ENCODE measurements at places on chromosomes 4 and X.

DNA sequence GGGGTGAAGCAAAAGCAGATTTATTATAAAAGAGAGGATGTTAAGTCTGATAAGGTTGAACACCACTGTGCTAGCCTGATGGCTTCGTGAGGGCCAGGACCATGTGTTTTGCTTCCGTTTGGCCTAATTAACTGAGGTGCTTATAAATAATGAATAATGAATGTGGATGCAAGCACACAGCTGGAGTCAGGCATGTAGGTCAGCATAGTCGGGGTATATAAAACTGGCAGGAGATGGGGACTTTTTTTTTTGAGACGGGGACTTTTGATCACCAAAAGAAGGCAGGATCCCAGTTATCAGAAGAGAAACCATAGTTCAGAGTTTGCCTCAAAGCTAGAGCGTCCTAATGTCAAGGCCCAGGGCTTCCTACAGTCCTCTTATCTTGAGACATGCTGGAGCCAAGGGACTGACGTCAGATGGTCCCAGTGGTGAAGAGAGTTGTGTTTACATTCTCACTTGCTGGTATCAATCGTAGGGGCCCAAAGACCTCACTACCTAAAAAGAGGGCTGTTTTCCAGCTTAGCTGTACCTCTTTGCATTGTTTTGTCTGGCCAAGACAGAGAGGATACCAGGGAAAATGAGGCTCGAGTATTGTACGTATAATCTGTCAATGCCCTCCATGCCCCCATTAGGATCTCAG is 50.4 kb downstream of the RTL9 start:
- no peak for DNase-seq

- DNase-seq, result no peak
Measured at GRCh38 chr4:86582410-86582809, 11.7 kb upstream of the PTPN13 start.

DNA sequence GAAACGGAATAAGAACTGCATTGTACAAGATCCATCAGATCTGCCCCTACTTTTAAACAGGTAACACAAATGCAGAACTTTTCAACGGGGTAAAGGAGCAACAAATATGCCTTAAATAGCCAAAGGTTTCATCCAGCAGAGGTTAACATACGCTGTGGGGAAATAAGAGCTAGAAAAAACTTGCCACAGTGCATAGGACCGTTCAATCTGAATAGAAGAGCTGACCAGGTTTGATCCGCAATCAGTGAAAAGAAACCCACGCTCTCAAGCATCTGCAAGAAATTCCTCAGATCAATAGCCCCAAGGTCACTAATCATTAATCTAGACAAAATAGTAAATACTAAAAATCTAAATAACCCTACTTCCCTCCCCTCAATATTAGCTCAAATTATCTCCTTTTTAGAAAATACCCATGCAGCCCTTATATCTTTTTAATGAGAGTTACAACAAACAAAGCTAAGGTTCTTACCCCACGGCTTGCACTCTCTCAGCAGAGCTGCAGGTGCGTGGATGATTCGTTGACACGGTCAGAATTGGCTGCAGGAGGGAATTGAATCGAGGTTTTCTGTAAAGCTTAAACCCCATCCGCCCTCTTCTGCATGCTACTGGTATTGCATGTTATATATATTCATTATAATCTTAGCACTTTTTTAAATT is at the start of gene TLR10:
TSS of gene TLR10 (minus strand) at position 539 of the 657 bp plus-strand sequence. CDS start 7,400 bp downstream, outside the sequence.
- DNase-seq, result peak; percentile 22

GRCh38 chr4:1137063-1137776 is 23.9 kb upstream of the RNF212 start:
- no peak for DNase-seq

DNA sequence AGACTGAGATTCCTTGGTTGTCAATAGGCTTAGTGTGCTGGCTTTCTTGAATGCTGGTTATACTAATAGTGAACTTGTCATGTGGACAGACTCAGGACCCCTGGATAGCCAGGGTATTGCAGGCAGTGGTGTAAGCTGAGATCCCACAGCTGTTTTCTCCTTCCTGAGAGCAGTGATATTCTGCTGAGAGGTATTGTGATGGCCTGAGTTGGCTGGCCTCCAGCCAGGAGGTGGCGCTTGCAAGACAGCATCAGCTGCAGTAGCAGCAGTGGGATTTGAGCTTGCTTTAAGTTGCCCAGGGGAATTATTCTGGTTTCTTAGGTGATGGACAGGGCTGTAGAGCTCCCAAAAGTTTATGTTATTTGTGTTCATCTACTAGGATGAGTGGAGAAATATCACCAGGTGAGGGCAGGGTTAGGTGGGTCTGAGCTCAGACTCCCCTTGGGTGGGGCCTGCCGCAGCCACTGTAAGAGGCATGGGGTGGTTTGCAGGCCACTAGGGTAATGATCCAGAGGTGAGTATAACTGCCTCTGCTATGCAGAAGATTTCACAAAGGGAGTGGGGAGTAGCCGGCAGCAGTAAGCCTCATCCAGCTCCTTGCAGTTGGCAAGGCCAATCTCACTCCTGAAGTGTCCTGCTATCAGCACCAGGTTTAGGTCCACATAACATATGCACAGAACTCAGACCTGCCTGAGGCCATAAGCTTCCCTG is 66.2 kb downstream of the IL15 start:
- DNase-seq, result no peak

DNA sequence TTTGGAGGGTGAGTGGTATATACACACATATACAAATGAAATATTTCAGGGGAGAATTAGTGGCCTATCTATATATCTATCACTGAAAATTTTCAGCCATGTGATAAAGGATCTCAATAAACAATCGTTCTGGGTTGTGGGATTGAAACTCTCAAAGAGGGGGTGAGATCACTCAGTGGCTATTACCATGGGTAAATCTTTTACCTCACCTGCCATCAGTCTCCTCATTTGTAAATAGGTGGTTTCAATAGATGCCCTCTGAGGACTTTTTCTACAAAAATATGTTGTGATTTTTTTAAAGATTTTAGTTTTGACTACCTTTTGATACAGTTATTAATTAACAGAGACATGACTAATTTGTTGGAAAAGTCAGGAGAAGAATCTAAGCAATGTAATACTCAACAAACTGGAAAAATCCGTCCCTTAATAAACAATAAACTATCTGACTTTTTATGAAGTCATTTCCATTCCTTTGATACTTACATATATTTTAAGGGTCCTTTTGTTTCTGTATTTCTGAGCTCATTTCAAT is 192.8 kb downstream of the MAD2L1 start:
- DNase-seq, result no peak
